ENCODE measurements at places on chromosomes 3 and 15. TPM values are rescaled to one million over a fixed set of nuclear protein-coding genes. Genes with fewer than 3 reads are reported as not detected.

DNA sequence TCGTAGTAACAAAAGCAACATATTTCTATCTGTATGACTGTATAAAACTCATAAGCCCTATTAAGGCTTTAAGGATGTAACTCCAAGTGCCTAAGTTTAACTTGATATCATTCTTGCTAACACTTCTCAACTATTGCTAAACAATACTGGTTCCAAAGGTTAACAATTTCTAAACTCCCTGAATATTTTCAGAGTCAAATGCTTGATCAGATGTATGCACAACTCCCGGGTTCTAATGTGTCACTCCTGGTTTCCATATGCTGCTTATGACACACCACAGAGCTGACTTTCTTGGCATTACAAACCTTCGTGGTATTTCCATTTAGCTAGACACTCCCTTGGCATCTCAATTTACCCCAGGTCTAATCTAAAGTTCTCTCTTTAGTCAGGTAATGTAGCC lies 26.3 kb downstream of the DZIP1L start:
- H3K27me3 ChIP-seq, result no peaks in the 10 kb centered on the region
- no peaks in the 10 kb centered on the region for H3K36me3 ChIP-seq
- H3K27ac ChIP-seq, result no peak overlapping the region
- no peak overlapping the region for H3K4me3 ChIP-seq

DNA sequence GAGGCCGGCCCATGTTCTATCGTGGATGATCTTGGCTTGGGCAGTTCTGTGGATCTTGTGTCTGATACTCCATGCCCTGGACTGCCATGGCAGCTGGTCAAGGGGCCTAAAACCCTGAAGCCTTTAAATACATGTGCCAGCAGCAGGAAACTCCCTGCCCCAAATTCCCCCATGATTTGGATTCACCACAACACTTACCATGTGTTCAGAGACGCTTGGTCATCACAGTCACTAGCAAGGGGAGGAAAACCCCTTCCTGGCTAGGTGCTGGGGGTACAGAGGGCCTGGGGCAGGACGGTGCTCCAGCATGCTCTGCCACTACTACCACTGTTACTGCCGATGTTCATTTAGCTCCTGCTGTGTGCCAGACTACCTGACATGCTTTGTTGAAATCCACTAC lies 94.4 kb downstream of the DNAJB8 start:
- H3K4me1 ChIP-seq, result no peaks in the 10 kb centered on the region
- no peak overlapping the region for H3K4me3 ChIP-seq
- H3K27me3 ChIP-seq, result no peaks in the 10 kb centered on the region
- peaks cover 14% of the 10 kb centered on the region for H3K36me3 ChIP-seq
- DNase-seq, result no peak
- no peak overlapping the region for H3K27ac ChIP-seq

- no peak for DNase-seq
- no peak overlapping the region for H3K27ac ChIP-seq
- H3K4me1 ChIP-seq, result peaks cover 7% of the 10 kb centered on the region
- no peaks in the 10 kb centered on the region for H3K36me3 ChIP-seq
Measured at GRCh38 chr3:138331143-138331894, 1.7 kb upstream of the NME9 start.

Gene CCDC13
- total RNA-seq, result 0.94 TPM

Gene WDR49
- total RNA-seq, result 0.90 TPM

- no peaks in the 10 kb centered on the region for H3K27me3 ChIP-seq
- H3K4me1 ChIP-seq, result peaks cover 12% of the 10 kb centered on the region
- no peaks in the 10 kb centered on the region for H3K36me3 ChIP-seq
- no peak overlapping the region for H3K27ac ChIP-seq
- DNase-seq, result no peak
Measured at GRCh38 chr3:173617490-173617889, 219.9 kb downstream of the NLGN1 start.

DNA sequence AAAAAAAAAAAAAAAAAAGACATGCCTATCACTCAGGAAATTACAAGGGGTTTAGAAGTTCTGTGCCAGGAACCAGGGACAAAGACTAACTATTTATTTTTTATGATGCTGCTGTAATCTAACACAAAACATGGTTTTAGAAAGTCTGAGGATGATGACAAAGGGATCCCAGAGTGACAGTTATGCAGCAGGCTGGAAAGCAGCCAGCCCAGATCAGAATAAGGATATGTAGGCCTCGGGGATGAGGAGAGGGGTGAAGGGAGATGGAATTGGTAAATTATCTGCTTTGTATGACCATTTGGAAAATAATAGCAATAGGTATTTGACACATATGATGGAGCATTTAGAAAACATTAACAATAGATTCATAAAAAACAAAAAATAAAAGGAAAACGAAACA lies 34.1 kb upstream of the NMD3 start:
- H3K36me3 ChIP-seq, result no peaks in the 10 kb centered on the region
- DNase-seq, result no peak
- no peaks in the 10 kb centered on the region for H3K27me3 ChIP-seq
- no peaks in the 10 kb centered on the region for H3K4me1 ChIP-seq
- H3K4me3 ChIP-seq, result no peak overlapping the region

DNA sequence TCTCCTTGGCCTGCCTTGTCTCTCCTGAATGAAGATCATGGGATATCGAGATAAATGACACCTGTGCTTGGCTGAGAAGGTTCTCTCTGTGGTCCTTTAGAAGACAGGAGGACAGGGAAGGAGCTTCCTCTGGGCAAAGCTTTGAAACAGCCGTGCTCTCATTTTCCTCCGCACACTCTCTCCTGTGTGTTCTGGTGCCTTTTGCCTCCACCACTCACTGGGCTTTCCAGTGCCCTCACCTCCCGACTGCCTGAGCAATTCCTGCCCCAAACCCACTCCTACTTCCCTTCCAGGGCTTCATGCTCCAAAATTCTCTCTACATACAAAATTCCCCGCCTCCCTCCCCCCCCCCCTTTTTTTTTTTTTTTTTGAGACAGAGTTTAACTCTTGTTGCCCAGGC lies 32.3 kb downstream of the UPK1B start:
- no peak overlapping the region for H3K4me3 ChIP-seq
- H3K27me3 ChIP-seq, result no peaks in the 10 kb centered on the region

DNA sequence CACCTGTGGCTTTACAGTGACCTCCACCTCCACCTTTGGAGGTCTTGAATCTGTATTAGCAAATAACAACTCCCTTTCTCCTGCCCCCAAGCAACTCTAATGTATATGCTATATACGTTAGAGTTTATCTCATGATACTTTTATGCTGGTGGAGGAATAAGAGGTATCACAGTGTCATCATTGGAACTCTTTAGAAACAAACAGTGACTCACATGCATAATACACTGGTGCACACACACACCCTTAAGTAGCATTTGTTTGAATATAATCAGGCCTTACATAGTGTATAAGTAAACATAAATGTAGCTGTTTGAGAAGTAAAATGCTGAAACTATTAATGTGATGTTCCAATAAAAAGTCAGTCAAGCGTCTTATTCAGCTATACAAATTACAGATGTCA lies 280.2 kb upstream of the C2CD4B start:
- no peaks in the 10 kb centered on the region for H3K27me3 ChIP-seq
- no peaks in the 10 kb centered on the region for H3K4me1 ChIP-seq
- H3K36me3 ChIP-seq, result no peaks in the 10 kb centered on the region
- H3K27ac ChIP-seq, result no peak overlapping the region

GRCh38 chr3:135000465-135000864 lies 205.4 kb downstream of the EPHB1 start:
- DNase-seq, result no peak
- H3K27ac ChIP-seq, result no peak overlapping the region
- no peak overlapping the region for H3K4me3 ChIP-seq
- no peaks in the 10 kb centered on the region for H3K27me3 ChIP-seq
- no peaks in the 10 kb centered on the region for H3K36me3 ChIP-seq

DNA sequence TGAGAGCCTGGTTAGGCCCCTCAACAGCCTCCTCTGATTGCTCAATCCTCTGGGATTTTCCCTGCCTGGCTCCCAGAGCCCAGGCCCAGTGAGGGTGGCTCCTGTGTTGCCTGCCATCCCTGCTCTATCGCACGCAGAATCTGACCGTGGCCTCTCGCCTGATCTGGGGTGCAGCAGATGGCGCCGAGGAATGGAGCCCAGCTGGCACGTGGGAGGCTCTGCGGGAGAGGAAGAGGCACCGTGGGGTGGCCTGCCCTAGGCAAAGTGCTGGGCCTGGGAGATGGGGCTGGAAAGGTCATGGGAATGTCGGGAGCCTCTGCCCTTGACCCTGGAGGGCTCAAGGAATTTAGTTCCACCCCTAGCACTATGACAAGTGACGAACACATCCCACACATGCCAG lies 10.3 kb downstream of the SV2B start:
- no peak overlapping the region for H3K27ac ChIP-seq
- no peaks in the 10 kb centered on the region for H3K4me1 ChIP-seq

Gene GOLGA6B
- total RNA-seq, result not detected

DNA sequence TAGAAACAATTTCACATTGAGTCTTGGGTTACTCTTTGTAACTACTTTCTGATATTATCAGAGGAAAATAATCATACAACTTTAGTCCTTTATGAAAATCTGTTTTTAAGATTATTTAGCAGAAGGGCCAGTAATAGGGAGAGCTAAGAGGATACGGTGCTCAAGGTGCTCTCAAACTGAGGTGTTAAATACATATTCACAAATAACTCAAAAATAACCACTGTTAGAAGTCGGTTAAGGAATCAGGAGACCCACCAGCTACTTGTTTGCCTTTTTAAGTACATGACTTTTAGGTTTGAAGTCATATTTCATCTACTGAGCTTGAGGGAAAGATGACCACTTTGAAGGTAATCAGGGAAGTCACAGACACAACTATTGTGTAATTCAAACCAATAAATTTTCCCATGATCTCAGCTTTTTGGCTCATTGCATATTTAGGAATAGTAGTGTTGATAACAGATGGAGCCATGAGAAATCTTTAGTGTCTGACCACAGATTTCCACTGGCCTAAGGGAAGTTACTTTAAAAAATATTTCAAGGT lies 1.4 kb upstream of the RSRC1 start:
- no peak for DNase-seq
- no peak overlapping the region for H3K4me3 ChIP-seq
- no peak overlapping the region for H3K27ac ChIP-seq
- H3K4me1 ChIP-seq, result peaks cover 9% of the 10 kb centered on the region

Gene SLC12A1
- 0.05 TPM for total RNA-seq
